ENCODE measurements at places on chromosomes 1 and 21.

DNA sequence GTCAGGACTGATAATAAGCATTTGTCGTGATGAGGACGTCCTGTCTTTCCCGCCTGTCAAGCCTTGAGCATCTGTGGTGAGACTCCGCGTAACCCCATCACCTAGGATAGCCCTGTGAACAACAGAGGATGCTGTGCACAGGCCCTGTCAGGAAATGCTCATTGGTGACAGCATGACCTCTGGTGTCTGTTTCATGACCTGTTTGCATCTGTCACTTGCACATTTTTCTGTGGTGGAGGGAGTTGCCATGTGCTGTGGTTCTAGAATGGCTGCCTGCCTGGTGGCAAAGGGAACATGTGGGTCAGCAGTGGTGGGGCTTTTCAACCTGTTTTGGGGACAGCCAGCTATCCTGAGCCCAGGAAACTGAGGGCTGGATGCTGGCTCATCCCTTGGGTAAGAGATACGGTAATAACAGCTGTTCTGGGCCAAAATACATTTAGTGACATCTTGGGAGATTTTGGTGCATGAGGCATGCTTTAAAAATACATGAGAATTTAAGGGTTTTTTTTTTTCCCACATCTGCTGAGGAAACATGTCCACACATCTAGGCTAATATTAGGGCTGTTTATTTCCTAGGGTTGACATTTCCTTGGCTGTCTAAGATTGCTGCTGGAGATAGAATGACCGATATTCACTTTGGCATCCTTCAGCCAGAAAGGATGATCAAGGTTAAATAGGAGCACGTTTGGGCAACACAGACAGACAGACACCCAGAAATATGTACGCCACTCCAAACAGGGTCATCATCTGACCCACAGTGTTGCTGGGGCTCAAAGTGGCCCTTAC, 52.9 kb downstream of the KCNC4 start:
- no peak for DNase-seq

- no peak for DNase-seq
Measured at GRCh38 chr1:92333668-92334067, 34.8 kb downstream of the RPAP2 start.

GRCh38 chr1:243938208-243938607, 88.2 kb upstream of the AKT3 start:
- DNase-seq, result no peak

DNA sequence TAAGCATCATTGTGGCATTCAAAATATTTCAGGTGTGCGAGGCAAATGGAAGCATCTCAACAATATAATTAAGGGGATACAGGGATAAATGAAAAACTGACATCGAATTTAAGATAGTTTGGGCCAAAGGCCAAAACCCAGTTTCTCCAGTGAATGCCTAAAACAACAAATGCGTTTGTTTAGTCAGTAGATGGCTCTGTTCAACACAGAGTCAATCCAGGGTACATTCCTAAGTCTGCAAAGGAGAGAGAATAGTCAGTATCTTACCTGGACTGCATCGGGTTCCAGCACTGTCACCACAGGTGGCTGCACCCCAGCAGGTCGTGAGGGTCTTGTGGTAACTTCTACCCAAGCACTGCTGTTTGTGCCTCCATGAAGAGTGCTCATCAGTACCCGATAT, 321.1 kb downstream of the KCTD3 start:
- no peak for DNase-seq

Measured in thymus (tissue), 14 donors.